IMR-90 (cell line): ENCODE measurements at places on chromosomes 2 and 18. TPM values are rescaled to one million over a fixed set of nuclear protein-coding genes. Genes with fewer than 3 reads are reported as not detected.

- DNase-seq = no peak
Observed at GRCh38 chr2:149219856-149220255, 110.5 kb upstream of the LYPD6 start.

DNA sequence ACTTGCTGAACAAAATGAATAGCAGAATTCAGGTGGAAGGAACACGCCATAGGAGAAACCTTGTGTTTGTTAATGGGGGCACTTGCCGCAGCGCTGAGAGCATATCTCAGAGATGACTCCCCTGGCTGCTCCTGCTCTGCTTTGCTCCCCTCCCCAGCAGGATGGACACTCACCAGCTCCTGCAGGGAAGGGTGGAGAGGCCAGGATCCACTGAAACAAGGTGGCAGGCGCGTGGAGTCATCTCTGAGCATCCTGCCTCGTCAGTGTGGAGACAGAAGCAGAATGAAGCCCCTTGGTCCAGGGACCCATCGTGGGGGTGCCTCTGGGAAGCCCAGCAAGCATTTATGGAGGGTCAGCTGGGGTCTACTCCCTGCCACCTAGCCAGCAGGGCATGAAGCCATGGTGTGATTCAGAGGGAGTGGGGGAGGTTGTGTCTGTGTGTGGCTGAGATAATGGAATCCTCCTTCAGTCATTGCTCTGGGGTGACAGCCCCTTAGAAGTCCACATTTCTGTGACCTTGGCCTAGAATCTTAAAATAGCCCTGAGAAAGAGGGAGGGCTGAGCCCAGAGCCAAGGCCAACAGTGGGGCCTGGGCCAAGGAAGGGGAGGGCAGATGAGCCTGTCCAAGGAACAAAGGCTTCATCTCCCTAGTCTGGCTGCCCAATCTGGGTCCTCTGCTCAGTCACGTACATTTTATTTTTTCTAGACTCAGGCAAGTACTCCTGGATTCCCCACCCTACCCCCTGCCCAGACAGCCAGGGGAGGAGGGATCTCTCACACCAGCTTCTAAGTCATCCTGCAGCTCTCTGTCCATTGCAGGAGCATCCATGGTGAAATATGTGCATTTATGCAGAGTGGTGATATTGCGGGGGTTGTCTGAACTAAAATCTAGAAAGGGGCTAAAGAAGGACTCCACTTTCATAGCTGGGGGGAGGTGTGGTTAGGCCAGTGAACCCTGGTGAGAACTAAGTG lies 215.4 kb downstream of the ZBTB7C start:
- no peak for DNase-seq

DNA sequence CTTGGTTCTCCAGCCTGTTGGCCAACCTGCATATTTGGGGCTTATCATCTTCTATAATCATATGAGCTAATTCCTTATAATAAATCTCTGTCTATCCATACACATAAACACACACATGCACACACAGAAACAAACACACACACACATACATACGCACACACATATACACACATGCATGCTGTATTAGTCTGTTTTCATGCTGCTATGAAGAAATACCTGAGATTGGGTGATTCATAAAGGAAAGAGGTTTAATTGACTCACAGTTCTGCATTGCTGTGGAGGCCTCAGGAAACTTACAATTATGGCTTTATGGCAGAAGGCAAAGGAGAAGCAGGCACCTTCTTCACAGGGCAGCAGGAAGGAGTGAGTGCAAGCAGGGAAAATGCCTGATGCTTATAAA lies 707.4 kb upstream of the CDH2 start:
- peak; percentile 2 for DNase-seq

PIK3C3 gene
- total RNA-seq = 57.2 and 61.9 TPM in 2 replicates
